ENCODE measurements at places on chromosomes 7 and 10.

GRCh38 chr10:3295582-3296151 is 123.1 kb upstream of the PITRM1 start:
- no peak for DNase-seq

DNA sequence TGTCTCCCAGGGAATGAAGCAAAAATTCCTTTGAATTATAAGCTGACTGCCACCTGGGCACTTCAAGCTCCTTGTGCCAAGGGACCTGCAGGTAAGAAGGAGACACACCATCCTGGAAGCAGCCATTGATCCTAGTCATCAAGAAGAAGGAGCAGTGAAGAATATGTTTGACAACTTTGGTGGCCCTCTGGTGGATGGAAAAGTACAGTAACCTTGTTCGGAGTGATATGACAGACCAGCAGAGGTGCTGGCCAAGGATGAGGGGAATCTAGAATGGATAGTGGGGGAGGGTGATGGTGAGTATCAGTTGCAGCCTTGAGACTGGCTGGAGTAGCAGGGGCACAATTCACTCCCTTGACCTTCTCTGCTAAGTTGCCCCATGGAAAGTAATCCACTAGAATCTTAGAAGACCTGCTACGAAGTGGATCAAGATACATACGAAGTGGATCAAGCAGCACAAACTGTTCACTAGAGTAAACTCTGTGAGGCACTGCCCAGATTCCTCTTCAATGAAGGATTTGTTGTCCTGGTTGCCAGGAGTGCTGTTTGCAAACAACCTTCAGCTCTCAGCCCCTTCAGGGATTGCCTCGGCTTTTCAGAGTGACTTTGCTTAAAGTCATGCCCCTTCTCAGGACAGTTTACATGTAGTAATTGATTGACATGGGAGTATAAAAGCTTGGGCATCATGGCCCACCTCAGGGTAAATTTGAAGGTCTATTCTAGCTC is 44.8 kb upstream of the ORC5 start:
- DNase-seq = no peak

DNA sequence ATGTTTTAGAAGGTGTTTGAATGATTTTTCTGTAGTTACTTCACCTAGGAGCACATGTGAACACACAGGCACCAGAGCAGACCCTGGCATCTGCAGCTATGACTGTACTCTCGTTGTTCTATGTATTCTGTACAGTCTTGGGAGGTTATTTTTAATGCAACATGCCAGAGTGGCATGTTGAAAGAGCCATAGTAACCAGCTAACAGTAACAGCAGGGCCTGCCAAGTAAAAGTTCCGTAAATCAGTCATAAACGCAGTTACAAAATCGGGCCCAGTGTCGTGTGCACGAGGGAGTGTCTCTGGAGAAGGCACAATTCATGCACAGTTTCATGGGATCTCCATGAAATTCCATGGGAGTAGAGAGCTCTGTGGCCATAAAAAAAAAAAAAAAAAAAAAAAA is 108.3 kb upstream of the CDK6 start:
- no peak for DNase-seq

DNA sequence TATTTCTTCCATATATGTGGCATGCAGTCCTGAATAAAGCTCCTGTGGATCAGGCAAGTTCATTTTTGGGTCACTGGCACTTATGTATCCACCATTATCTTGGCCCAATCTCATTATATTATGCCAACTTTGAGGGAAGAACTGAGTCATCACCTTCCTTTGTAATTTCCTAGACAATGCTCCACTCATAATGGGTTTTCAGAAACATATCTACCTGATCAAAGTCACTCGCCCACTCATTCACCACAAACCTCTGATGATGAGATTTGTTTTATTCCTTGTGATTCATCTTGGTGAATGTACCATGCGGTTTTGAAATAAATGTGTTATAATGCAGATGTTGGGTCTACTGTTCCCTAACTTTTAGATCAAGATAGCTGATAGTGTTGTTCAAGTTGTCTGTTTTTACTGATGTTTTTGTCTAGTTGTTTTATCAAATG is 525.8 kb downstream of the KIF20B start:
- peak; percentile 10 for DNase-seq

DNA sequence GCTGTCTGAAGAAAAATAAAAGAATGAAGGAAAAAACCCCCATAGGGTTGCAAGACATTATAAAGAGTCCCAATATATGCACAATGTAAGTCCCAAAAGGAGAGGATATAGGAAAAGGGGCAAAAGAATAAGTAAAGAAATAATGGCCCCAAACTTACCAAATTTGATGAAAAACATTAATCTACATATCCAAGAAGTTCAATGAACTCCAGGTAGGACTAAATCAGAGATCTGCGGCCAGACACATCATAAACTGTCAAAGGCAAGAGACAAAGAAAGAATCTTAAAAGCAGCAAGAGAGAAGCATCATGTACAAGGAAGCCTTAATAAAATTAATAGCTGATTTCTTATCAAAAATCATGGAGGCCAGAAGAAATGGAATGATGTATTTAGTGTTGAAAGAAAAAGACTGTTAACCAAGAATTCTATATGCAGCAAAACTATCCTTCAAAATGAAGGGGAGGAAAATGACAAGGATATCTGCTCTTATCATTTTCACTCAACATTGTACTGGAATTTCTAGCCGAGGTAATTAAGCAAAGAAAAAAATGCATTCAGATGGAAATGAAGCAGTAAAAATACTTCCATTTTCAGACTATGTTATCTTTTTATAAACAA is 95.7 kb upstream of the GLI3 start:
- DNase-seq = no peak

GRCh38 chr7:77467408-77467807 is 51.3 kb upstream of the GSAP start:
- no peak for DNase-seq

- DNase-seq = no peak
Observed at GRCh38 chr10:23886355-23886754, 322.6 kb upstream of the KIAA1217 start.

- DNase-seq = no peak
Observed at GRCh38 chr10:38118072-38118807, 24.1 kb downstream of the ZNF37A start.

GRCh38 chr7:151086802-151087244 is 548 bp downstream of the AGAP3 start:
- no peak for DNase-seq

GRCh38 chr10:23412223-23412622 is 26.7 kb upstream of the OTUD1 start:
- no peak for DNase-seq

DNA sequence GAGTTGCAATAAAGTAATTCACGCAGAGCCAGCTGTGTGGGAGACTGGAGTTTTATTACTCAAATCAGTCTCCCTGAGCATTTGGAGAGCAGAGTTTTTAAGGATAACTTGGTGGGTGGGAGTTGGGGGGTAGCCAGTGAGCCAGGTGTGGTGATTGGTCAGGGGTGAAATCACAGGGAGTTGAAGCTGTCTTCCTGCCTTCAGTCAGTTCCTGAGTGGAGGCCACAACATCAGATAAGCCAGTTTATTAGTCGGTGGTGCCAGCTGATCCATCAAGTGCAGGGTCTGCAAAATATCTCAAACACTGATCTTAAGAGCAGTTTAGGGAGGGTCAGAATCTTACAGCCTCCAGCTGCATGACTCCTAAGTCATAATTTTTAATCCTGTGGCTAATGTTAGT is 3.3 kb upstream of the CYP51A1 start:
- no peak for DNase-seq

- no peak for DNase-seq
Observed at GRCh38 chr10:28091913-28092312, 93.0 kb upstream of the ODAD2 start.

DNA sequence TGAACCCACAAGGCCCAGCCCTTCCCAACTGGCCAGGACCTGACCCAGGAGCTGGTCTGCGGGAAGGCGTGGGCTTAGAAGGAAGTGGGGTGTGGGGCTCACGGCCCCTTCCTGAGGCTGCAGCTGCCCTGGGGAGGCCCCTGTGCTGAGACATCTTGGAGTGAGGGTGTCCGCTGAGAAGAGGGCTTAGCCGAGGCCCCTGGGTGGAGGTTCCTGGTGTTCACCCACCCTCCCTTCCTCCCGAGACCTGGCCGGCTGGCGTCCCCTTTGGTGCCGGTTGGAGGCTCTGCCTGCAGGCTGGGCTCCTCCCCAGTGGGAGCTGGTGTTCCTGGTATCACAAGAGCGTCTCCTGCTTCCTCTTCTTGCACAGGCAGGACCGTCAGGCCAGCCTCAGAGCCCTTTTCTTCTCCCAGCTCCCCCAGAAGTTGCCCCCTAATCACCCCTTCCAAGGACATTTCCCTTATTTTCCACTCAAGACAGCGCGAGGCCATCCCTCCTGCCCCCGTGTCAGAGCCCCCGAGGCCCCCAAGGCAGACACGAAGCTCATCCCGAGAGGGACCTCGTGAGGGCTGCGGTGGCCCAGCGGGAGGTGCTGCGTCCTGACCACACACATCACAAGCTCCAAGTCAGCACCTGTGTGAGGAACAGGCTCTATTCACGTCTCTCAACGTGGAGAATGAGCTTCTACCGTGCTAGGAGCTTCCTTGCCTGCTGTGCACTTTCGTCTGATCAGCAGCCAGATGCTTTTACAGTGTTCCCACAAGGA is 25.1 kb upstream of the FAM20C start:
- DNase-seq = no peak

GRCh38 chr10:100192350-100192749 is 6.5 kb upstream of the ERLIN1 start:
- DNase-seq = no peak

DNA sequence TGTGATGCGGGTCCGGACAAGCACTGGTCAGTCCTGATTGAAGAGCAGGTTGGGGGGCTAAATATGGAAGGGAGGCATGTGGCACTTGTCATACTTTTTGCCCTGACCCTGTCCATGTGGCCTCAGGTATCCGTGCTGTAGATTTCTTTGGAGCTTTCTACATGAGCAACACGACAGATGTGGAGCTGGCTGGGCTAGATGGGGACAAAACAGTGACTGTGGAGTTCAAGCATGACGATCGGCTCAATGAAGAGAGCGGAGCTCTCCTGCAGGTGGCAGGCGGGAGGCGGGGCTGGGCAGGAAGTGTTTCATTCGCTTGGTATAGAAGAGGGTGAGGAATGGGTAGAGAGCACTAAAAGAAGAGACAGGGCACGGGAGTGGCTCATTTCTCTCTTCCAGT is 13.0 kb upstream of the CHCHD1 start:
- peak; percentile 26 for DNase-seq

- no peak for DNase-seq
Observed at GRCh38 chr7:156162451-156162850, 350.2 kb upstream of the SHH start.

GRCh38 chr10:93397020-93397419 is 85.1 kb downstream of the MYOF start:
- DNase-seq = no peak

- DNase-seq = no peak
Observed at GRCh38 chr7:519484-520390, at the start of gene PDGFA. TSS of gene PDGFA (minus strand) at chr7:519846. CDS start at chr7:519001, 845 bp downstream.

- no peak for DNase-seq
Observed at GRCh38 chr10:25758041-25758457, 176.0 kb upstream of the MYO3A start.

DNA sequence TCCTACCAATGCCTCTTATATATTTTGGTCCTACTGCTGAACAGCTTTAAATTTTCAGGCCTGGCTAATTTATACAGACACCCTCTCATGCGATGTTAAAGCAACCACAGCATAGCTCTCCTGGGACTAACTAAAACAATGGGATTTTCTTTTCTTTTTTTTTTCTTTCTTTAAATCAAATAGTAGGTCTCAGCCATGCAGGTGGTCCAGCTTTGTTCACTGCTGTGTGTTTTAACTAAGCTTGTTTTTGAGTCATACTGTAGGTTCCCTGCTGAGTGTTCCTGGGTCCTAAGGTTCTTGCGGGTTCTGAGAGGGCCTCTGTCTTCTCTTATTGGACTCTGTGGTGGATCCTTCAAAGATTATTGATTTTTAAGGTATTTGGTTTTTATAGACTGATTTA is 113.1 kb upstream of the SORCS1 start:
- no peak for DNase-seq

DNA sequence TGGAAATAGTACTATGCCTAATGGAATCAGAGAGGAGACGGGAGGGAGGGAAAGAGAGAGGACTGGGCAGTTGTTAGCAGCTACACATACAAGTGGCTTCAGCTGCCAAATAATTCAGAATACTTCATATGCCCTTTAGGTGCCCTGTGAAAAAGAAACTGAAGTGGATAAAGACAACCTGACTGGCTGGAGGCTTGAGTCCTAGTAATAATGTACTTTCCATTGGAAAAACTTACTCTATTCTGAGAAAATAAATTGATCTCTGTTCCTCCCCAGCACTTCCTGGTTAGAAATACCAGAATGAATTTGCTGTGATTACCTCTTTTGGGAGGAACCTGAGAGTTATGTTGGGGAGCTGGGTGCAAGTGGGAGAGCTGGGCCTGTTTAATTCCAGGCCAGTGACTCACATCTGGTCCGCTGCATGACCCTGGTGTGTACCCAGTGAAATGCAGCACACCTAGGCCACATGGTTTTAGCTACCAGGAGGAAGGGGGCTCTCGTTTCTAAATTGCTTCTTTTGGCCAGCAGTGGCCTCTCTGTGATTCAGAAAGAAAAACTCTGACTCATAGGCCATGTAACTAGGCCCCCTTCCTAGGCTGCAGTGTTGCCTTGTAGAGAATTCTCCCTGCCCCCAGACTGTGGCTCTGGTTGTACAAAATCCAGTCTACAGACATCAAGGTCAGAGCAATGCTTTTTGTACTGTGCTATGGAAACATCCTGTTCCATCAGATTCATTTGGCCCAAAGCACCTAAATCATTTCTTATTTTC is 6.5 kb downstream of the AGFG2 start:
- DNase-seq = peak; percentile 53

GRCh38 chr10:4006051-4006450 is 221.0 kb upstream of the KLF6 start:
- no peak for DNase-seq

DNA sequence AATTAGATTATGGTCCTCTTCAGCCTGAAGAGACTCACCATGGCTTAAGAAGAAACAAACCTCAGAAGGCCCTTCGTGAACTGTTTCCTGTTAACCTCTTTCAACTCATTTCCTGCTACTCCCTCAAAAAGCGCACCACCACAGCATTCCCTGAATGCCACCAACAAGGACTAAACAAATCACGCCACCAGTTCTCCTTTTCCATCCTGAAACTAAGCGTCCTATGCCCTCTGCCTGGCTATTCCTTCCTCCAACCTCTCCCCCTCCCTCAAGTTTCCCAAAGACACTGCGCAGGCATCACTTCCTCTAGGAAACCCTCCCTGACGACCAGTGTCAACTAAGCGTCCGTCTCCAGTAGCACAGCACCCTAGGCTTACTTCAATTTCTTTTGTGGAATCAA is 12.0 kb downstream of the YWHAG start:
- DNase-seq = no peak

GRCh38 chr7:43764039-43764761 is 5.7 kb downstream of the BLVRA start:
- peak; percentile 34 for DNase-seq

Data from stimulated activated CD8-positive, alpha-beta memory T cell treated with anti-CD3 and anti-CD28 coated beads, Interleukin-2, amount 100 ng/mL, for 48 hours (primary cell).